ENCODE measurements at places on chromosomes 13 and 19.

GRCh38 chr19:34504273-34504808 is 22.8 kb downstream of the WTIP start:
- DNase-seq, result no peak

GRCh38 chr13:97120976-97121375 is 101.2 kb upstream of the MBNL2 start:
- DNase-seq, result no peak

GRCh38 chr13:85366759-85367417 is 432.3 kb downstream of the SLITRK6 start:
- peak; percentile 26 for DNase-seq

DNA sequence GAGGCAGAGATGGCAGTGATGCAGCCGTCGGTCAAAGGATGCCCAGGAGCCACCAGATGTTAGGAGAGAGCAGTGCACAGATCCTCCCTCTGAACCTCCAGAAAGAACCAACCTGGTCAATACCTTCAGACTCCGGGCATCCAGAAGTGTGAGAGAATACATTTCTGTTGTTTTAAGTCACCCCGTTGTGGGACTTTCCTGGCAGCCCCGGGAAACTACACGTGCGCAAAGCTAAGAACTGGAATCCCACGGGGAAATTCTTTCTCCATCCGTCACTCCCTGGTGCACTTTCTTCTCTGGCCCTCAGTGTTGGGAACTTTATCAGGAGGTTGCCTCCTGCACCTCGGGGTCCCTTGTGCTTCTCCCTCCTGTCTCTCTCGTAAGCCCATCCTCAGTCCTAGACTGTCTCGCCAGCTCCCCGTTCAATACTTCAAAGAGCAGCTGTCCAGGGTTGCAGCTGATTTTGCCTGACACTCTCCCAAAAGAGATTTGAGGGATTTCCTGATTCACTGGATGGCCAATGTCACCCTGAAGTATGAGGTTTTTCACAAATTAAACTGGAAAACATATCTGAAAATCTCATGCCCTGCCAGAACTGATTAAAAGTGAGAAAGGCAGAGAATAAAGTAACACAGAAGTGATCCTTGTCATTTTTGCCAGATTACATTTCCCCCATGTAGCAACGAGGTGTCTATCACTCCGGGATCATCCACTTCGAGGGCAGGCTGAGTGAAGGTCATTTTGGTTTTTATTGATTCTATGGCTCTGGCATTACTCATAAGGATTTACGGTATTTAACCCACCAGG is 136.8 kb downstream of the DCT start:
- no peak for DNase-seq

GRCh38 chr19:11814700-11815035 is 595 bp downstream of the ZNF440 start:
- no peak for DNase-seq

DNA sequence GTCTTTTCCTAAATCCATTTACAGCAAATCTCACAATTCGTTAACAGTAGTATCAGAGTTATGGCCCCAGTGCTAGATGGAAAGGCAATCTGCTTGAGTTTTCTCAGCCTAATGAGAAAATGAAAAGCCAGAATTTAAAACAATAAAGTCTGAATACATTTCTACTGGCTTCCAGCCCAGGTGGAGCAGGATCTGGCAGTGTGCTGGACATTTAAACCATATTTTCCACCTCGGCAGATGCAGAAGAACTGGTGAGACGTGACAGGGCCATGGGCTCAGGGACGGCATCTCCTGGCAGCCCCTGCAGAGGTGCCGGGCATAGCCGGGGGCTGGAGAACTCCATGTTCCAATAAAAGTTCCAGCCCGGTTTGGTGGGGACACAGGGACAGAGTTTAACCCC is 7.1 kb downstream of the SMIM7 start:
- no peak for DNase-seq

DNA sequence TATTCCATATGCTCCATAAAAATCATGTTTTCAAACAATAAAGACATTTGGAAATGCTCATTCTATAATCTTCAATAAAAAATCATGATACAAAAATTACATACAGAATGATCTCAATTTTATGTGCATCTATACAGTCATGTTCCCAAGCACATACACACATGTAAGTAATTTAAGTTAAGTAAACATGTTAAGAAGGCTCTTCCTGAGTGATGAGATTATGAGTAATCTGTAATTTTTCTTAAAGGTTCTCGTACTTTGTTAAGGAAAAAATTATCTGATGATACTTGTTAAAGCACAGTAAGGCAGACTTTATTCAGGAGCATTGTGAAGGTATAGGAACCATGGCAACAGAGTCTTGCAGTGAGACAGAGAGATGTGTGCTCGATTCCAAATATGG is 30.0 kb upstream of the DLEU7 start:
- DNase-seq, result no peak

DNA sequence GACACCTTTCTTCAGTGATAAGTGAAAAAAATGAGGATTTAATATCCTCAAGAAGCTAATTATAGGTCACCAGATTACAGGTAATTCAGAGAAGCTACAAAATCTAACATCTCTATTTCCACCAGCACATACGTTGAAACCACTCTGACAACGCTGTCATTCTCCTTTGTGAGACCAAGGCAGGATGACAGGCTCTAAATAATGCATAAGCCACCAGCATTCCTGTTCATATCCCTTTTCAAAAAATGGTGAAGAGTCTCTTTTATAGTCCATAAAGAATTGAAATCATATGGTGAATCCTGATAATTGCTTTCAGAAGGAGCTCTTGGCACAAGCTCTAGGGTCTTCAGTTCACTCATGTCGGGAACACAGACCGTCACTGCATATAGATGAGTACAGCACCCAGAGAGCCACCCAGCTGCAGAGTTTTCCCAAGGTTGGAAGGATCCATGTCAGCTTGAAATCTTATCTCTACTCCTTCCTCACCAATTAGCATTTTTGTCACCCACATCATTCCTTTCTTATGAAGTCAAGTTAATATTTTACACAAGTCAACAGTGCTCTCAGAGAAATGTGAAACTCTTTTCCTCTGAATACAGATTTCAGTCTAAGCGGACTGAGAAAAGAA is 431.4 kb downstream of the TBC1D4 start:
- no peak for DNase-seq

DNA sequence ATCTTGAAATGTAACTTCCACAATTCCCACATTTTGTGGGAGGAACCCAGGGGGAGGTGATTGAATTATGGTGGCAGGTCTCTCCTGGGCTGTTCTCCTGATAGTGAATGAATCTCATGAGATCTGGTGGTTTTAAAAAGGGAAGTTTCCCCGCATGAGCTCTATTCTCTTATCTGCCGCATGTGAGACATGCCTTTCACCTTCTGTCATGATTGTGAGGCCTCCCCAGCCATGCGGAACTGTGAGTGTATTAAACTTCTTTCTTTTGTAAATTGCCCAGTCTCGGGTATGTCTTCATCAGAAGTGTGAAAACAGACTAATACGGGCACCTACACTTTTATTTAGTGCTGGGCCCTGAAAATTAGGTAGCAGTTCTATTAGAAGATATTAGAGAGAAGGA is 45.8 kb downstream of the TNFSF13B start:
- DNase-seq, result no peak

DNA sequence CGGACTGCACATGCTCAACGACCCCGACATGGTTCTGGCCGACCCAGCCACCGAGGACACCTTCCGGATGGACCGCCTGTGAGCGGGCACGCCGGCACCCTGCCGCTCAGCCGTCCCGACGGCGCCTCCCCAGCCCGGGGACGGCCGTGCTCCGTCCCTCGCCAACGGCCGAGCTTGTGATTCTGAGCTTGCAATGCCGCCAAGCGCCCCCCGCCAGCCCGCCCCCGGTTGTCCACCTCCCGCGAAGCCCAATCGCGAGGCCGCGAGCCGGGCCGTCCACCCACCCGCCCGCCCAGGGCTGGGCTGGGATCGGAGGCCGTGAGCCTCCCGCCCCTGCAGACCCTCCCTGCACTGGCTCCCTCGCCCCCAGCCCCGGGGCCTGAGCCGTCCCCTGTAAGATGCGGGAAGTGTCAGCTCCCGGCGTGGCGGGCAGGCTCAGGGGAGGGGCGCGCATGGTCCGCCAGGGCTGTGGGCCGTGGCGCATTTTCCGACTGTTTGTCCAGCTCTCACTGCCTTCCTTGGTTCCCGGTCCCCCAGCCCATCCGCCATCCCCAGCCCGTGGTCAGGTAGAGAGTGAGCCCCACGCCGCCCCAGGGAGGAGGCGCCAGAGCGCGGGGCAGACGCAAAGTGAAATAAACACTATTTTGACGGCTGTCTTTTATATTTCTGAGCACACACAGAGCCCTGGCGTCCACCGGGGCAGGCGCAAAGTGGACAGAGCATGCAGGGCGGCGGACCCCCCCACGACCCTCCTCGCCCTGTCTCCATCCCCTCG is 13.6 kb downstream of the COMP start:
- no peak for DNase-seq

DNA sequence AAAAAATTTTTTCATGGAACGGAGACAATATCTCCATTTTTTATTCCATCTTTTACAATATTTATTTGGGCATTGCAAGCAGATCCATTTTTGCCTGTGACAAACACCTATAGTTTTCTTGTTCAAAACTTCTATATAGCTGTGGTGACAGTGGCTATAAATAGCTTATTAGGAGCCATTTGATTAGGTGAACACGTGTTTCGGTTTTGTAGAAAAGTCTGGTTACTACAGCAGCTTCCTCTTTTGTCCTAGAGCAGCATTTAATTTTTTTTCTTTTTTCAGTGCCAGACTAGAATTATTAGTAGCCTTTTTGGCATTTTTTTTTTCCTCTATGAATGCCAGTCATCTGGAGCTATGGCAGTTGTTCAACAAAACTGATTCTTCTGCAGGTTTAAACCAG is 123.5 kb downstream of the RXFP2 start:
- no peak for DNase-seq

DNA sequence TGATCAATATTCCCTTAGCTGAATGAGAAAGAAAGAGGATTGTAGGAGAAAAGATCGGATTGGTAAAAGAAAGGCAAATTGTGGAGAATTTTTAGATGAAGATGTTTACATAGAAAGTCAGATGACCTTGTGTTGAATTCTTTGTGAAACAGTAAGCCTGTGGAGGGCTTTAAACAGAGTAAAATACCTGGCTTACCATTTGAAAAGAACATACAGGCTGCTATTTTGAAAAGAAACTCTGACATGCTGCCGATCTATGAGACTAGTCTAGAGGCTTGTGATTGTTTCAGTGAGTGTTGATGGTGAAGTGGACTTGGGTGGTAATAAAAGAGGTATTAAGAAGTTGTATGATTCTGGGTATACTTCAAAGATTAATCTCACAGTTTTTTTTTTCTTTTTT is 938.9 kb upstream of the PRR20A start:
- DNase-seq, result no peak

Data from HS-27A (cell line).